ENCODE measurements at places on chromosomes 5 and 9. TPM values are rescaled to one million over a fixed set of nuclear protein-coding genes. Genes with fewer than 3 reads are reported as not detected.

GRCh38 chr5:160269017-160269416 lies 39.7 kb downstream of the FABP6 start:
- DNase-seq, result peak; percentile 47

DNA sequence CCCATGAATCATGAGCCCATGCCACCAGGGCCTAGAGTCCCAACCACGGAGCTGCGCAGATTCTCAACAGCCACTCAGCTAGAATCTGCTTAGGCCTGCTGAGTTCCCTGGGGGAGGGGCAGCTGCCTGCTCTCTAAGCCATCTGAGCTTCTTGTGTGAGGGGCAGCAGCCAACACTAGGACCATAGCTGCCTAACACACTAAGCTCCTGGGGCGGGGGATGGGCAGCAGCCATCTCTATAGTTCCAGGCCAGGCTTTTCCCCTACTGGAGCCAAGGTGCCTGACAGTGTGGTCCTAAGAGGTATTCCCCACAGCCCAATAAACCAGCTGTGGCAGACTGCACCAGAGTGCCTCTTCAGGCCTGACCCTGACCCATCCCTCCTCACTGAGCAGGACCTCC lies 255.9 kb upstream of the ACO1 start:
- DNase-seq, result no peak

Gene PRDM9
- total RNA-seq, result not detected

Gene TEX48
- not detected for total RNA-seq

Gene CNOT8
- total RNA-seq, result 40.4 TPM

Gene ZNF79
- total RNA-seq, result 9.1 TPM

Gene CYLC2
- total RNA-seq, result not detected

GRCh38 chr9:81716409-81716808 lies 27.1 kb upstream of the TLE1 start:
- no peak for DNase-seq

Gene OR1Q1
- not detected for total RNA-seq

- DNase-seq, result no peak
These were observed 61.1 kb downstream of the OXCT1 start for GRCh38 chr5:41809128-41809527.

GRCh38 chr5:82785882-82786509 lies 291.2 kb downstream of the TMEM167A start:
- no peak for DNase-seq

Data from kidney (tissue), 22 donors.